ENCODE measurements at places on chromosomes 16 and 17. TPM values are rescaled to one million over a fixed set of nuclear protein-coding genes. Genes with fewer than 3 reads are reported as not detected.
A peak's percentile ranks its signal among the peaks of the same experiment; 100 is the strongest.

FN3K gene
- total RNA-seq: 34.8 TPM

DNA sequence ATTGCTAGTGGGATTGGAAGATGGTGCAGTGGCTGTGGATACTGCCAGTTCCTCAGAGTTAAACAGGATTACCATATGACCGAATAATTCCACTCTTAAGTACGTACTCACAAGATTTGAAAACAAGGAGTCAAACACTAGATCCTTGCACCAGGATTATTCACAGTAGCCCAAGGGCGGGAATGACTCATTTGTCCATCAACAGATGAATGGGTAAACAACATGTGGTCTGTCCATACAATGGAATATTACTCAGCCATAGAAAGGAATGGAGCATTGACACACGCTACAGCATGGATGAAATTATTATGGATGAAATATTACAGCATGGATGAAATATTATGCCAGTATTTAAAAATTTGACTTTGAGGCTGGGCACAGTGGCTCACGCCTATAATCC, 9.1 kb upstream of the MAPK8IP3 start:
- no peak overlapping the region for H3K4me3 ChIP-seq
- H3K4me1 ChIP-seq: peaks cover 5% of the 10 kb centered on the region
- H3K27ac ChIP-seq: no peak overlapping the region
- no peaks in the 10 kb centered on the region for H3K27me3 ChIP-seq

SRL gene
- total RNA-seq: not detected

DNA sequence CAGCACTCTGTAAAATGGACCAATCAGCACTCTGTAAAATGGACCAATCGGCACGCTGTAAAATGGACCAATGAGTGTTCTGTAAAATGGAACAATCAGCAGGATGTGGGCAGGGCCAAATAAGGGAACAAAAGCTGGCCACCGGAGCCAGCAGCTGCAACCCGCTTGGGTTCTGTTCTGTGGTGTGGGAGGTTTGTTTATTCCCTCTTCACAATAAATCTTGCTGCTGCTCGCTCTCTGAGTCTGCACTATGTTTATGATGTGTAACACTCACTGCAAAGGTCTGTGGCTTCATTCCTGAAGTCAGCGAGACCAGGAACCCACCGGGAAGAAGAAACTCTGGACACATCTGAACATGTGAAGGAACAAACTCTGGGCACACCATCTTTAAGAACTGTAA, 20.5 kb downstream of the TMEM100 start:
- peaks cover 18% of the 10 kb centered on the region for H3K4me1 ChIP-seq
- no peaks in the 10 kb centered on the region for H3K27me3 ChIP-seq
- no peak overlapping the region for H3K4me3 ChIP-seq
- no peaks in the 10 kb centered on the region for H3K36me3 ChIP-seq
- H3K27ac ChIP-seq: no peak overlapping the region

GRCh38 chr17:18951941-18952842, at the start of gene SLC5A10:
TSS of gene SLC5A10 (plus strand) at chr17:18952165. CDS start at chr17:18952206, 41 bp downstream.
- no peaks in the 10 kb centered on the region for H3K27me3 ChIP-seq
- no peak within 1 kb of the TSS for H3K27ac ChIP-seq
- DNase-seq: no peak
- no peak within 1 kb of the TSS for H3K4me3 ChIP-seq
- H3K4me1 ChIP-seq: no peaks in the 10 kb centered on the region

DNA sequence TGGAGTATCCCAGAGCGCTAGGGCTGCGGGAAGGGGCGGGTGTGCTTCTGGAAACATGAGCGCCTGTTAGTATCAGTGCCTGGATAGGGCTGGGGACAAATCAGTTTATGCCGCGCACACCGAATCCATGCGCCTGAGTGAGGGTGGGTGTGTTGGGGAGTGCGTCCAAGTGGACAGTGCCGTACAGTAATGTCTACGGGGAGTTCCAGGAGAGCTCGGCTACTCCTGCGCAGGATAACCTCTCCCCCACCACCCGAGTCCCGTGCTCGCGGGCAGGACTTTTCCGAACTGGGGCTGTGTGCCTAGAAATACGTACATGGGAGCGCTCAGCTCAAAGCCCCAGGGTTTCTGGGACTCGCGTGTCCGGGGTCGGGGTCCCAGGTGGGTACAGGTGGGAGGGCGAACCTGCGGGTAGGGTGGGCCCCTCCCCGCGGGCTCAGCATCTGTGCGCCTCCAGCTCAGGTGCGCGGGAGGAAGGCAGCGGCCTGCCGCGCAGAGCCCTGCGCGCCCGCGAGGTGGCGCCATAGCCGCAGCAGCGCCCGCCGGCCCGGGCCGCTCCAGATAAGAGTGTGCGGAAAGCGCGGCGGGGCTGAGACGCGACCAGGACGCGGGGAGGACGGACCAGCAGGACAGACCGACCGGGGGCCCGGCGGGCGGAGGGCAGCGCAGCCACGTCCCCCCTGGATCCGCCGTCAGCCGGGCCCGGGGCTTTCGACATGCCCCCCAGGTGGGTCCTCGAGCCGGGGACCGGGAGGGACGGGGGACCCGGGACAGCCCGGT, at the start of gene HIC1:
TSS of gene HIC1 (plus strand) at position 592 of the 780 bp plus-strand sequence. CDS start 1,588 bp downstream, outside the sequence.
- DNase-seq: no peak
- no peak within 1 kb of the TSS for H3K27ac ChIP-seq
- peak within 1 kb of the TSS; percentile 46 for H3K4me3 ChIP-seq
- H3K27me3 ChIP-seq: no peaks in the 10 kb centered on the region
- H3K4me1 ChIP-seq: no peaks in the 10 kb centered on the region

DNA sequence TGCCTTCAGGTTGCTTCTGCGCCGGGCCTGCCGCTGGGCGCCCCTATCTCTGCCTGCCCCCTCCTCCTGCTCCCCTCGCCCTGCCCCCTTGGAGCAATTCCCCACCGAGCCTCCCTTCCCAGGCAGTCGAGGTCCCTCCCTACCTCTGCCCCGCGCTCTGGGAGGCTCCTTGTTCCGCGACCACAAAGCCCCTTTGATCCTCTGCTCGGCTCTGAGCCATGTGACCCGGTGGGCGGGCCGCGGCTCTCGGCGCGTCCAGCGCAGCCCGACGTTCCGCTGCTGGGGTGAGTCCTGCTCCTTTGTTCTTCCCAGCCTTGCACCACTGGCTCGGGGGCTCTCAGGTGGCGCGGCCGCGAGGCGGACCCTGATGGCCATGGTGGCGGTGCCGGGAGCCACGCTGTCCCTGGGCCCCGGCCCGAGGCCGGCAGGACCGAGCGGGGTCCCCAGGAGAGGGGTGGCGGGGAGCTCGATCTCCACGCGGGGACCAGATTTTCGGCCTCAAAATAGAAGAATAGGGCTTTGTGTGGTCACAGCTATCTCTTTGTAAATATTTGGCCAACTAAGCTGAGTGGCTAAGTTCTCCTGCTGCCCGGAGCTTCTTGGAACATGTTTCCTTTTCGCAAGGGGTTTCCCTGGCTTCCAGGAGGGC, 310.6 kb downstream of the SEC14L1 start:
- peak overlapping the region; percentile 59 for H3K4me3 ChIP-seq
- H3K27me3 ChIP-seq: no peaks in the 10 kb centered on the region
- no peaks in the 10 kb centered on the region for H3K36me3 ChIP-seq
- no peak for DNase-seq

GRCh38 chr17:50483266-50483665, 4.6 kb downstream of the RSAD1 start:
- H3K4me1 ChIP-seq: peaks cover 28% of the 10 kb centered on the region
- H3K36me3 ChIP-seq: no peaks in the 10 kb centered on the region
- H3K27me3 ChIP-seq: no peaks in the 10 kb centered on the region
- DNase-seq: no peak
- H3K27ac ChIP-seq: peak overlapping the region; percentile 74

GRCh38 chr17:65749479-65749878, 188.0 kb upstream of the AXIN2 start:
- no peaks in the 10 kb centered on the region for H3K36me3 ChIP-seq
- H3K4me3 ChIP-seq: no peak overlapping the region
- no peak for DNase-seq
- no peak overlapping the region for H3K27ac ChIP-seq

- no peak overlapping the region for H3K27ac ChIP-seq
- H3K27me3 ChIP-seq: no peaks in the 10 kb centered on the region
- no peak overlapping the region for H3K4me3 ChIP-seq
- DNase-seq: no peak
Observed at GRCh38 chr17:34764716-34765115, 185.3 kb downstream of the TMEM132E start.

GRCh38 chr16:71754652-71755051, 30.2 kb upstream of the PHLPP2 start:
- peaks cover 11% of the 10 kb centered on the region for H3K36me3 ChIP-seq
- no peak for DNase-seq
- no peak overlapping the region for H3K4me3 ChIP-seq
- no peak overlapping the region for H3K27ac ChIP-seq
- no peaks in the 10 kb centered on the region for H3K4me1 ChIP-seq

DNA sequence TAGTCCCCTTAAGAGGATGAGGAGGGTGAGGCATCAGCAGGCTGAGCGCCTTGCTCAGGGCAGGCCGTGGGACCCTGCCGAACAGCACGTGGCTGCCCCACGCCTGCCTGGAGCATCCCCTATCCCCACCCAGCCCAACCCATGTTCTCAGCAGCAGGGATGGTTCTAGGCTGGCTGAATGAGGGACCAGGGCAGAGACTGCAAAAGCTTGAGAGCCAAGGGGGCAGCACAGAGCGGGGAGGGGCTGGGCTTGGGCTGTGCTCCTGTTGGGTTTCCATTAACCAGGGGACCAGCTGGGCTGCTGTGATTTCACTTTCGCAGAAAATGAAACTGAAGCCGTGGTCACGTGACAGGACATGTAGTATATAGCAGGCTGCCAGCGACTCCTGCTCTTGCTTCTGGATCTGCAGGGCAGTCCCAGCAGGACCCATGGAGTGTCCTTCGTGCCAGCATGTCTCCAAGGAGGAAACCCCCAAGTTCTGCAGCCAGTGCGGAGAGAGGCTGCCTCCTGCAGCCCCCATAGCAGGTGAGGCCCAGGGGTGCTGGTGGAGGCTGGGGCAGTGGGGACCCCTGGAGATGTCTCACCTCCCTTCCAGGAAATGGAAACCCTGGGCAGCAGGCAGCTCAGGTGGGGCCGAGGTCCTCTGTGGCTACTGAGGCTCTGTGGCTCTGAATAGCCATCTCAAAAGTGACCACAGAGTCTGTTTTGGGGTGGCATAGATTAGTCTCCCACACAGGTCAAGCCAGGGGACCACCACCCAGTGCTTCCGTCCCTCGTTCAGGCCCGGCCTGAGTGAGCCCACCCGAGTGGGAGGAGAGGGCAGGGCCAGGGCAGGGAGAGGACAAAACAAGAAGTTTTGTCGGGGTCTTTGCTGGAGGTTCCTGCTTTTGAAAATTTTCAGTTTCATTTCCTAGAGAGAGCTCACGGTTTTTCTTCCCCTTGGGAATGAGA, 2.9 kb downstream of the RNF213 start:
- peak overlapping the region; percentile 38 for H3K4me3 ChIP-seq
- no peaks in the 10 kb centered on the region for H3K27me3 ChIP-seq
- DNase-seq: no peak
- H3K36me3 ChIP-seq: no peaks in the 10 kb centered on the region
- peaks cover 37% of the 10 kb centered on the region for H3K4me1 ChIP-seq
- peak overlapping the region; percentile 78 for H3K27ac ChIP-seq

PRSS36 gene
- 0.23 TPM for total RNA-seq

CDH13 gene
- total RNA-seq: not detected

DNA sequence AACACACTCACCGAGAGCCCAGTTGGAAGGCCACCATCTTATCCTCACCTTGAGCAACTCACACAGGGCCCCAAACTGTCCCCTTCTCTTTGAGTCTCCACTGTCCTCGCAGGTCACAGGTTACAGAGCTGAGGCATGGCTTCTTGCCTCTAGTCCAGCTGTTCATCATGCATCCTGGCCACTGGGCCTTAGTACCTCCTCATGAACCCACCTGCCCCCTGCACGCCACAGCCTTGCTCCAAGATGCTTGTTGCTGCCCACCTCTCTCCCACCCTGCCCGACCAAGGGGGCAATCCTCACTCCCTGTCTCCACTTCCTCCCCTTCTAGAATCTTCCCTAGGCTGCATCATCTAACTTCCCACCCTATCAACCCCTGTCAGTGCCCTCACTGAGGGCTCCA, 17.1 kb downstream of the CDH5 start:
- no peaks in the 10 kb centered on the region for H3K27me3 ChIP-seq
- no peak overlapping the region for H3K4me3 ChIP-seq
- DNase-seq: no peak
- no peak overlapping the region for H3K27ac ChIP-seq

GRCh38 chr16:56102183-56102686, 89.1 kb upstream of the GNAO1 start:
- H3K36me3 ChIP-seq: no peaks in the 10 kb centered on the region
- no peak overlapping the region for H3K4me3 ChIP-seq
- H3K4me1 ChIP-seq: peaks cover 4% of the 10 kb centered on the region
- no peak overlapping the region for H3K27ac ChIP-seq
- no peak for DNase-seq

FBXO39 gene
- total RNA-seq: not detected

GRCh38 chr17:7213895-7214299, 5.7 kb downstream of the DLG4 start:
- H3K27ac ChIP-seq: peak overlapping the region; percentile 11
- no peak for DNase-seq
- no peaks in the 10 kb centered on the region for H3K36me3 ChIP-seq
- H3K4me3 ChIP-seq: peak overlapping the region; percentile 70
- H3K27me3 ChIP-seq: no peaks in the 10 kb centered on the region

UBE2Z gene
- total RNA-seq: 223 TPM

DNA sequence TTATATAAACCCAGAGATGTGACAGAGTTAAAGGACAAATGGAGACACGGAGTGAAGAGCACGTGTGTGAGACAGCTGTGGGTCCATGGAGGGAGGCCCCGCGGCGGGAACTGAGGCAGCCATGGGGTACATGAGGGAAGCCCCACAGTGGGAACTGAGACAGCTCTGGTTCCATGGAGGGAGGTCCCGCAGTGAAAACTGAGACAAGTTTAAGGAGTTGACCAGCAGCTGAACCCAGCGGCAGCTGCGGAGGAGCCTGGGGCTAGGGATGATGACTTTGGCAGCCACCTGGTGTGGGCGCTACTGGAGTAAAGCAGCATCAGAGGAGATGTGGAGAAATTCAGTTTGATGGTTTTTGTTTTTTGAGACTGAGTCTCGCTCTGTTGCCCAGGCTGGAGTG, 185.1 kb downstream of the RPTOR start:
- H3K27me3 ChIP-seq: no peaks in the 10 kb centered on the region
- no peak for DNase-seq
- H3K36me3 ChIP-seq: no peaks in the 10 kb centered on the region

GRCh38 chr16:81523387-81524115, 78.9 kb downstream of the CMIP start:
- peaks cover 35% of the 10 kb centered on the region for H3K4me1 ChIP-seq
- no peaks in the 10 kb centered on the region for H3K36me3 ChIP-seq
- H3K4me3 ChIP-seq: no peak overlapping the region
- DNase-seq: peak; percentile 36
- H3K27me3 ChIP-seq: no peaks in the 10 kb centered on the region

KIF2B gene
- total RNA-seq: not detected
